Right lobe of liver (tissue), 6 donors: ENCODE measurements at places on chromosomes 16 and 17.

DNA sequence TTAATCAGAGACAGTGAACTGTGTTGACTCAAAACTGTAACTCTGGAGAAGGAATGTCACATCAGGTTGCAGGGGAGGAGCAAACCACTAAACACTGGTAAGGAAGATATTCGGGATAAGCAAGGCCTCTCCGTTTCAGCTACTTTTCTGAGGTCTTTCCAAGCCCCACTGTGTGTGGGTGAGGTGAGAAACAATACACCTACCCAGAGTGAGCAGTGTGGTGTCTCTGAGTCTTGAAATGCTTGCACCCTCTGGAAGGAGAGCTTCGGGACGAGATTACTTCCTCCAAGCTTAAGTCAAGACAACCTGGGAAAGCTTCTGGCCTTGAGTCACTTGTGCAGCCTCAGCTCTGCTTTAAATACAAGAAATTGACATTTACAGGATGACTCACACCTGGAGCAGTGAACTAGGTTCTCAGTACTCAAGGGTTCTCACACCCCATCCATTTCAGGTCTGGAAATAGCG, 2.5 kb upstream of the MAP3K14 start:
- DNase-seq, result no peak

GRCh38 chr17:31843070-31843745, 15.8 kb downstream of the COPRS start:
- peak; percentile 82 for DNase-seq

GRCh38 chr17:59347975-59348391, 16.5 kb downstream of the YPEL2 start:
- DNase-seq, result no peak

- no peak for DNase-seq
Observed at GRCh38 chr17:37698132-37698910, 46.5 kb downstream of the HNF1B start.

GRCh38 chr16:28931801-28932225, at the start of gene CD19:
Gene CD19, plus strand, starts transcription at chr16:28931971. Its CDS starts 30 bp downstream, at chr16:28932001.
- DNase-seq, result no peak
